Fibroblast of gingiva (primary cell): ENCODE measurements at places on chromosomes 1 and 21.

DNA sequence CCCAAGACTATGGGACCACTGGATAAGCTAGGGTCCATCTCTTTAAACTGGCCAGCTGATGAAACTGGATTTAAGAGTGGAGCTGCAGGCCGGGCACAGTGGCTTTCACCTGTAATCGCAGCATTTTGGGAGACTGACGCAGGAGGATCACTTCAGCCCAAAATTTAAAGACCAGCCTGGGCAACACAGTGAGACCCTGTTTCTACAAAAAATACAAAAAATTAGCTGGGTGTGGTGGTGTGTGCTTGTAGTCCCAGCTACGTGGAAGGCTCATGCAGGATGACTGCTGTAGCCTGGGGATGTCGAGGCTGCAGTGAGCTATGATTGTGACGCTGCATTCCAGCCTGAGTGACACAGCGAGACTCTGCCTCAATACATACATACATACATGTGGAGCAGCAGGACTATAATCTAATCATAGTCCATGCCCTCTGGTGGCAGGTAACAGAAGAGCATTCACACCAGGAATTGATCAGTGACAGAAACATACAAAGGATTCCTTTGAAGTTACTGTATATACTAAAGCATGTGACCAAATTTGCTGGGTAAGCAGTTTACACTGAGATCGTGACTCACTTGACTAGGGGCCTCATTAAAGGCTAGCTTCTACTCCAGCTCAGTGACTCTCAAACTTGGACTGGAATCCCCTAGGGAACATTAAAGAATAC, 101.5 kb upstream of the SLFNL1 start:
- peak; percentile 86 for DNase-seq

DNA sequence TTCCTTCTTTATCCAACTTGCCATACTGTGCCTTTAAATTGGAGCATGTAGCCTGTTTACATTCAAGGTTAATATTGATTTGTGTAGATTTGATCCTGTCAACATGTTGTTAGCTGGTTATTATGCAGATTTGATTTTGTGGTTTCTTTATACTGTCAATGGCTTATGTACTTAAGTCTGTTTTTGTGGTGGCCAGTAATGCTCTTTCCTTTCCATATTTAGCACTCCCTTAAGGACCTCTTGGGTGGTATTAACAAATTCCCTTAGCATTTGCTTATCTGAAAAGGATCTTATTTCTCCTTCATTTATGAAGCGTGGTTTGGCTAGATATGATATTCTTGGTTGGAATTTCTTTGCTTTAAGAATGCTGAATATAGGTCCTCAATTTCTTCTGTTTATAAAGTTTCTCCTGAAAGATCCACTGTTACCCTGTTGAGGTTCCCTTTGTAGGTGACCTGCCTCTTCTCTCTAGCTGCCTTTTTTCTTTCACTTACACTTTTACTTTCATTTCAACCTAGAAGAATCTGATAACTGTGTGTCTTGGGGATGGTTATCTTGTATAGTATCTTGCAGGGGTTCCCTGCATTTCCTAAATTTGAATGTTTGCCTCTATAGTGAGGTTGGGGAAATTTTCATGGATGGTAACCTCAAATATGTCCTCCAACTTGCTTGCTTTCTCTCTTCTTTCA, 86.9 kb upstream of the NEGR1 start:
- no peak for DNase-seq

DNA sequence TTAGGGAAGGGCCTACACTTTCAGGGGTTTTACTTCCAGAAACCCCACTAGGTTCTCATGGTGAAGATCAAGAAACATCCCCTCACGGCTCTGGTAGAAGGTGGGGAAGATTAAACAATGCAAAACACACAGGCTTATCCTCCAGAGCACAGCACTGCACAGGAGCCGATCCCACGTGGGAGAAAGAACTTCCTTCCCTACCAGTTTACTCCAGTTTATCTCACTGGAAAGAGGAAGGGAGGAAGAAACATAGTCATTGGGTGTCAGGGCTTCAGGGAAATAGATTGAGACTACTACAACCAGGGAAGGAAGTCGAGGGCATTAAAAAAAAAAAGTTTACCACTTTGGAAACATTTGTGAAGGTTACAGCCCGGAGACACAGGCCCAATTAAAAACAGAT, 164.4 kb downstream of the NTPCR start:
- DNase-seq = no peak

DNA sequence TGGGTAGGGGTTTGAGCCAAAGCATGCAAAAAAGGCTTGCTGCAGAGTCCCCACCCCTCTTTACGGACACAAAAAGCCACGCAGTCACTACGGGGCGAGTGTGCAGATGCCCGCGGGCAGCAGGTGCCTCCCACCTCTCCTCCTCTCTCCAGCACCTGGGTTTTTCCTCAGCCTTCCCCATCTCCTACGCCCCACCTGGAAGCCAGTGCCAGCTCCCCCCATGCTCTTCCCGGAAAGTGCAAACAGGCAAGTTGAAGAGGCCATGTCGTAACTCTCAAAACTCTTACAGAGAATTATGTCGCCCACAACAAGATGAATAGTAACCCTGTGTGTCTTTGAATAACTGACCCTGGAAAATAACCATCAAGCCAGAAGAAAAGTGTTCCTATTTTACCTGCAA, 82.5 kb downstream of the PDE9A start:
- DNase-seq = no peak

DNA sequence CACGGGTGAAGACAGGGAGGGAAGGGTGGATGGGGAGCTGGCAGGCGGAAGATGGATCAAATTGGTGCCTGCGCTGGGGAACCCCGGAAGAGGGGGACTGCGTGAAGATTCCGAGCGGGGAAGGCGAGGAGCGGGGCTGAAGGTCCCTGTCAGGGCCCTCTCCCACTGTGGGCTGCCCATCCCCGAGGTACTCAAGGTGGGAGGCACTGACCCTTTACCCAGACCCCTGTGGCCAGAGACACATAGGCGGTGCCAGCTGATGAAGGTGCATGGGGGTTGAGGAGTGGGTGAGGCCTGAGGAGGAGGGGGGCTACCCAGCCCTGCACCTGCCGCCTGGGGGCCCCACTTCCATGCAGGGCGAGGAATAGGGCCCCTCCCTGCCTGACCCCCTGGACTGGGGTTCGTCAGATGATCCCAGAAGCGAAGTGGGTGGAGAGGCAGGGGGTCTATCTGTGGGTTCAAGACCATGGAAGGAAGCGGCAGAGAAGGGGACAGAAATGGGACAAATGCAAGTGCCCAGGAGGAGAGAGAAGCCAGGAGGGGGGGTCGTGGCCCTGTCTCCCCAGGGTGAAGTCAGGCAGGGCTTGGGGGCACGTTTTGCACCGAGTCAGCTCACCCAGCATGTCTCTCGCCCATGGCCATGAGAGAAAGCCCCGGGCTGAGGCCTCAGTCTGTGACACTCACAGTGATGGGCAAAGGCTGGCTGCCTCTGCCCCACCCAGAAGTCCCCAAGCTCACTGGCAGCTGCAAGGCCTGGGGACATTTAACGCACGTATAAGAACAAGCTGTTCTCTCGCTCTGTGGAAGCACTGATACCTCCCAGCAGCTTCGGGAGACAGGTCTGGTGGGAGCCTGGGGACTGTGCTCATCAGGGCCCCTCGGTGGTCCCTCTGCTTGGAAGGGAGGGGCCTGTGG, 7.0 kb upstream of the MMEL1 start:
- no peak for DNase-seq

- DNase-seq = no peak
Measured at GRCh38 chr21:42478504-42478903, 17.5 kb downstream of the RSPH1 start.

DNA sequence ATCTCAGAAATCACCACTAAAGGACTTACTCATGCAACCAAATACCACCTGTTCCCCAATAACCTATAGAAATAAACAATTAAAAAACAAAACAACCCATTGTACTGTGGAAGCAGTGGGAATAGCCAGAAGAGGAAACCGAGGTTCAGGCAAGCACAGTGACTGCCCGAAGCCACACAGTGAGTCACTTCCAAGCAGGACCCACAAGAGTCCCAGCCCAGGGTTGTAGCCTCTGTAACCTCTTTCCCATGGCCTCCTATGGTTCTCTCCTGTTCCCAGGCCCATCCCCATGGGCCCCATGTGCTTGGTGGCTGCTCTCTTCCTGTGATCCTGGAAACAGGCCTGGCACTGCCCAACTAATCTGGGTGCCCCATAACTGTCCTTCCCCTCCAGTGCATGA, 29.0 kb upstream of the HTR1D start:
- DNase-seq = no peak

DNA sequence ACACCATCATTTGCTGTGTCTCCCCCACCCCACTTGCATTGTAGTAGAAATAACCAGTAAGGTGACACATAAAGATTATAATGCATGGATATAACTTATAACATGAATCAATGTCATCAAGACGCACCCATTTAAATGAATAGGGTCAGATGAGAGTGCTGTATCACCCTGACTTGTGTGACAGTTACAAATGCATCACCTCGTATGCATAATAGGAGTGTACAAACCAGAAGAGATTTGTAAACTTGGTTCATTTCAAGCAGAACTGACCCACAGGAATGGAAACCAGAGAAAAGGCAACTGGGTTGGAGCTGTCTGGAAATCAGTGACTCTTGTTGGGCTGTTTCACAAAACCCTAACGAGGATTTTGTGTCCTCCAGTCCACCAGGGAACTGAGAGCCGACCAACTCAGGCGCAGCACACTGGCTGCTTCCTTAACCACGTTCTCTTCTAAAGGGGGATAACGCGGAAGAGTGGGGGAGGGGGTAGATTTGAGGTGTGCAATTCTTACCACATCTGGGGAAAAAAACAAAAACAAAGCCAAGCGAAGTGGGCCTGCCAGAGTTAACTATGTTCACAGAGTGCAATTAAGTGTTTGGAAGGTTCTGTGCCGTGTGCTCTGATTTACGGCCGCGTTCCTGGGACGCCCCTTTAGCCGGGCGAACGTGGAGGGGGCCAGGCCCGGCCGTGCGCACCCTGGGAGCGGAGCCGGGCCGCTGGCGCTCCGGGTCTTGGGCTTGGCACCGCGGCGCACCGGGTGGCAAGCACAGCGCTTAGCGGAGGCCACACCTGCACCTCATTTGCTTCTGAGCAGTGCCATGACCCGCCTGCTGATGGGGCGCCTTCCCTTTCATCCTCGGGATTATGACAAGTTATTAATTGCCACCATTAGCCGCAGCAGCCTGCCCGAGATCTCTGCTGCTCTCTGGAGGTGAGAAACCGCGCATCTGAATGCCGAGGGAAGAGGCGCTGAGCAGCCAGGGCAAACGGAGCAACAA, 248.8 kb upstream of the FOXD3 start:
- no peak for DNase-seq

GRCh38 chr1:159591981-159592380, 4.4 kb downstream of the APCS start:
- DNase-seq = no peak

- no peak for DNase-seq
Measured at GRCh38 chr21:32957545-32957944, 68.2 kb upstream of the OLIG2 start.

DNA sequence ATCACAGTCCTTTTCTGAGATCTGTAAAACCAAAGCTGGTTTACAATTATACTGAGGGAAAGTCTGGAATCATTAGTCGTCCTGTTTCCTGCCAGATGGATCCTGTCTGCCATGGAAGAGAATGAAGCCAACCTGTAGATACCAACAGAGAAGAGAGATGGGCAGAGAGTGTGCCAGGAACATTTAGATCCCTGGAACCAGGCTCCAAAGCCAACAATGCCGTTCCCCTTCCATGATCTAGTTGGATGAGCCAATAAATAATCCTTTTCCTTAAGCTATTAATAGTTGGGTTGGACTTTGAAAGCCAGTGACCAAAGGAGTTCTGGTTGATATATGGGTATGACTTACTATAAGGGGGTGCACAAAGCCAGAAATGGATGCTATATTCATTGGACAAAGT, 15.0 kb downstream of the CAPN8 start:
- no peak for DNase-seq

- DNase-seq = no peak
Measured at GRCh38 chr1:197961449-197961848, 44.3 kb downstream of the LHX9 start.

DNA sequence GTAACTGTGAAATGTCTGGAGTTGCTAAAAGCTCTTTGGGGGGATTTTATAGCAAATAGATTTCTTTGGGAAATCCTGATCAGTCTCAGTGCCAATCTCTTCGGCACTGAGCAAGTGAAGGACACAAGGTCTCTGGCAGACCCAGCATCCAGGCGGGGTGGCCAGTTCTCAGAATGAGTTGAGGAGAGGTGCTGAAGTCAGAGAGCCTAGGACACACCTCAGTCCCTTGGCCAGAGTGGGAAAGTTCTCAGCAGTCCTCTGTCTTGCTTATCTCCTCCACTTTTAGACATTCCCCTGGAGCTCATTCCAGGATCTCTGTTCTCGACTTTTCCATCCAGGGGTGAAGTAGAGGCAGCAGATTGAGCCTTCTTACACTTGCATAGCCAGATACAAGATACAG, 6.7 kb downstream of the HLX start:
- DNase-seq = no peak

DNA sequence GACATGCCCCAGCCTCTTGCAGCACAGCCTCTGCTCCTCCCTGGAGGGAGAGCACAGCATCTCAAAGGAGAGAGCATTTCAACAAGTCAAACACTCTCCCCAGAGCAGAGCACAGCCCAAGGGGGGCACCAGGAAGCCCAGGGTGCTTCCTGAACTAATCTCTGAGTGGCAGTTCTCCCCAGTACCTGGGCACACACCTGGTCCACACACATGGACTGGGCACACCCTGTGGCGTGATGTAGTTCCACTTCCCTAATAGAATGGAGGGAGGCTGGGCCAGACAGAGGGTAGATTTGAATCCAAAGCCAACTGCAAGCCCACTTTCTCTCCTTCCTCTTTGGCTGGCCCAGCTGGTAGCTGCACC, 55.5 kb downstream of the CD46 start:
- DNase-seq = no peak

GRCh38 chr1:59976194-59977074, 49.9 kb upstream of the CYP2J2 start:
- peak; percentile 80 for DNase-seq

DNA sequence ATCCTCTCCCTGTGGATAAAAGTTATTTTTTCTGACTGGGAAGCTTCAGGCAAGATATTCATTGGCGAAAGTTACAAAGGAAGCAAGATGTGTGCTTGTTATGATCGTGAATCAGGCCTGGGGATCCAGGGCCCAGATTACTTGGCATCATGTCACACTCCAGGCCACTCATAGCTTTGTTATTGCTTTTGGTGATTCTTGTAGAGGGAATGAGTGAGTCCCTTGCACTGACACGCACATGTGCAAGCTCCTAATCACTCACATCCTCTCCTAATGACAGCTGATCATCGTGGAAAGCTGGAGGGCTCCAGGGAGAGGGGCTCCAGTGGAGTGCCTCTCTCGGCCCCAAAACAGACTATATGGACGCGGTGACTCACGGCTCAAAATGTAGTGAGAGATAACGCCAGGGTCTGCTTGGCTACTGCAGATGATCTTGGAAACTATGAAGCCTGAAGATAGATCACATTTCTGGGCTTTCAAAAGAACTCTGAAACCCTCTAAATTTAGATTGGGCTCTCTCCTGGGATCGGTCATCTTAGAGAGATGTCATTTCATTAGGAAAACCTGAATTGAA, 481.1 kb upstream of the USP24 start:
- peak; percentile 92 for DNase-seq

GRCh38 chr1:221188458-221188857, 309.2 kb downstream of the HLX start:
- no peak for DNase-seq
